ENCODE measurements at places on chromosomes 4 and X.

DNA sequence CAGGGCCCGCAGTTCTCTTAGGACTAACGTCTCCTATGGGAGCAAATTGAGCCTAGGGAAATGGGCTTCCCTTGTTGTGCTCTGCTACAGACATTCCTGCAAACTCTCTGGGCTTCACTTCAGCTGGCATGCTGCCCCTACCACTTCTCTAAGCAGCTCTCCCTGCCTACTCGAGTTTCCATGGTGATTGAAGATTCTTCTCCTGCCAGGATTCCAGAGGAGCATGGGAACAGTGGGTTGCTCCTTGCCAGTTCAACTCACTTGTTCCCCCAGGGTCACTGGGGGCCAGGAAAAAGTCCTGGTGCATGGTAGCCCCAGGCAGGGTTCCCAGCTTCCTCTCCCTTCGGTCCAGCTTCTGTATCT is 21.1 kb upstream of the WDR17 start:
- no peak for DNase-seq

GRCh38 chrX:43266487-43266886 is 389.6 kb upstream of the MAOA start:
- DNase-seq = no peak

- DNase-seq = no peak
Measured at GRCh38 chr4:105145903-105146275, 787 bp upstream of the TET2 start.

DNA sequence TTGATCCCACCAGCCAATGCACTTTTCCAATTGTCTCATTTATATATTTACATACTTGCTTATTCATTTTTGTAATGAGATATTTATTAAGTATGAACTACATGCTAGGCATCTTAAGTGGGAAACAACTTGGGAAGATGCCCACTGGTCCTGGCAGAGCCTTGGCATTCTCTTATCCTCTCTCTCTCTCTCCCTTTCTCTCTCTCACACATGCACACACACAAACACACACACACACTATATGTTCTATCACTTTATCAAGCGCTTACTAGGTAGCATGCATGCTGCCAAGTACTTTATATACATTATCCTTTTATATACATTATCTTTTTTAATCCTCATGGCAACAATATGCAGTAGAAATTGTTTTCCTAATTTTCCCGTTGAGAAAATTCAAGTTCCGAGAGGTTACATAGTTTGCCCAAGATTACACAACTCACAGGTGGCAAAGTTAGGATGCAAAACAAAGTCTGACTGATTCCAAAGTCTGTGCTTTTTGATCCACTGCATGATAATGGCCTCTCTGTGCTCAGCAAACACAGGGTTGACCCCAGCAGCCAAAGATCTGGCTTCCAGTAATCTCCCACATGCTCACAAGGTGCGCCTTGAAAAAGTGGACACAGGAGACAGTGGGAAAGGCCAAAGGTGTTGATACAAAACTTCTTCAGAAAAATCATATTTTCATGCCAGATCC is 173.1 kb upstream of the KLF3 start:
- DNase-seq = no peak

DNA sequence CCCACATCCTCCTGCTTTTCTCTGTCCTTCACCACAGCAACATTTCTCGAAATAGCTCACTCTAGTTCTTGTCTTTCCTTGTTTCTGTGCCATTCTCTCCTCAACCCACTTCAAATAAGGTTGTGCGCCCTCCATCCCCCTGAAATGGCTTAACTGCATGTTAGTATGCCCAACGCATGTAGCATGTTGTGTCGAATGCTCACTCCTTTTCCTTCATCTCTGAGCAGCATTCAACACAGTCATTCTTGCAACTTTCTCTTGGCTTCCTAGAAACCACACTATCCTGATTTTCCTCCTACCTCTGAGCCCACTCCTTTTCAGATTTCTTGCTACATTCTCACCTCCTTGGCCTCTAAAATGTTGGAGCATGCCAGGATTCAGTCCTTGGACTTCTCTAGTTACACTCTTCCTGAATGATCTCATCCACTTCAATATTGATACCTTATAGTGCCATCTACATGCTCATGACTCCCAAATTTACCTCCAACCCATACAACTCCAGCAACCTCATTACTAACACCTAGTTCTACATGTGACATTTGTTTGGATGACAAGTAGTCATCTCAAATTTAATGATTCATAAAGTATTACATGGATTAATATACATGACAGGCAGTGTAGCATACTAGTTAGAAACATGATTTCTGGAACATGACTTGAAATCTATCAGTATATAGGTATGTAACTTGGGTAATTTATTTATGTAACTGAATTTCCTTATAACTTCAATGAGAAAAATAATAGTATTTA is 22.3 kb downstream of the RBMX start:
- no peak for DNase-seq

DNA sequence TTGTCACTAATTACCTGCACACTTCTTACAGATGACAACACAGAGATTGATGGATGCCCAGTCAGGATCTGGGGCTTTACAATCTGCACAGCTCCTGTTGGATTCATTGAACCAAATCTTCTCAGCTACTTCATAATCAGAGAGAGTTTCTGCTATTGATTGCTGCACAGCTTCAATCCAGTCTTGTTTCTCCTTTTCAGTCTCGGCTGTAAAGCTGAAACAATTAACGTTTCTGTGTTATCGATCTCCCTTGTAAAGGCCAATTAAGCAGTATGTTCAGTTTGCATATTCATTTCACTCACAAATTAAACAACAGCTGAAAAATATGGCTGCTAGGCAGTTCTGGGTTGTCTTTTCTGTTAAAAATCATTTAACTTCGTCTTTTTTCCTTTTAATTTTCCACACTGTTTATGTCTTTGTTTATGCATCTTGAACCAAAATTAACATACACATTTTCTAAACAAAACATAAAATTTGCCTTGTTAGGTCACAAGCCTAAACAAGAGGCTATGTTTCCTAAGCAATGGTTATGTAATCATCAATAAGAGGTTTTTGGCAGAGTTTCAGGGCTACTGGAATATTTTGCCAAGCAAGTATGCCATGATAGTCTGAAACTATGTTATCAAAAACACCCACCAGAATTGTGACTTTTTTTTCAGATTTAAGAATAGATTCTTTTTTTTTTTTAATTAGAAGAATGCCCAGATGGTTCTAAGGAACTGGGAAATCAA is 79.2 kb downstream of the ARAP2 start:
- no peak for DNase-seq

GRCh38 chrX:45768666-45769236 is 568.1 kb upstream of the DIPK2B start:
- no peak for DNase-seq

DNA sequence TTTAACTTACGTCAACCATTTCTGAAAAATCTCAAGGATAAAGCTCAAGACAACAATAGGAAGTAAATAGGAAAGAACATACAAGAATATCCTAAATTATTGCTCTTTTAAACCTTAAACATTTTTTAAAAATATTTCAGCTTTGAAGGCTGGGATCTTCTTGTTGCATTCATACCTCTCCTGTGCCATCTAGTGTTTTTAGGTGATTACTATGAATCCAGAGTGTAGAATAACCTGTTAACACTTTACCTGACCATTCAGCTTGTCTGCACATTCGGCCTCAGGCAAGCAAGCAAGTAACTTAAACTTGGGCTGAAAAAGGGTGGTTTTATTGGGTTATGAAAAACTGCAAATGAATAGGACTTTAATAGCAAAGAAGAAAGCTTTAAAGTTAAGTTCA is 507.8 kb upstream of the INTU start:
- no peak for DNase-seq

- DNase-seq = no peak
Measured at GRCh38 chr4:23770011-23770410, 119.8 kb downstream of the PPARGC1A start.

GRCh38 chr4:145907812-145908211 is 30.8 kb downstream of the ZNF827 start:
- DNase-seq = no peak

DNA sequence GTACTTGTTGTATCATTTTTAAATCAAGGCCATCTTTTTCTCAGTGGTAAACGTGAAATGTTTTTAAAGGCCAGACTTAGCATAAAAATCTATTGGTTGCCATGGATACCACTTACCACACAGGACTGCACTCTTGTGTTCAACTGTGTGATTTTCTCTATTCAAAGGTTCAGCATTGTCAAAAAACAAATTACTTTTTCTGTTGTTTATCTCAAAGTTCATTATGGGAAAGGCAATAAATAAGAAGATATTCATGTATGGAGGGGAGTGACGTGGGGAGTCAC is 231.0 kb upstream of the GATB start:
- no peak for DNase-seq

DNA sequence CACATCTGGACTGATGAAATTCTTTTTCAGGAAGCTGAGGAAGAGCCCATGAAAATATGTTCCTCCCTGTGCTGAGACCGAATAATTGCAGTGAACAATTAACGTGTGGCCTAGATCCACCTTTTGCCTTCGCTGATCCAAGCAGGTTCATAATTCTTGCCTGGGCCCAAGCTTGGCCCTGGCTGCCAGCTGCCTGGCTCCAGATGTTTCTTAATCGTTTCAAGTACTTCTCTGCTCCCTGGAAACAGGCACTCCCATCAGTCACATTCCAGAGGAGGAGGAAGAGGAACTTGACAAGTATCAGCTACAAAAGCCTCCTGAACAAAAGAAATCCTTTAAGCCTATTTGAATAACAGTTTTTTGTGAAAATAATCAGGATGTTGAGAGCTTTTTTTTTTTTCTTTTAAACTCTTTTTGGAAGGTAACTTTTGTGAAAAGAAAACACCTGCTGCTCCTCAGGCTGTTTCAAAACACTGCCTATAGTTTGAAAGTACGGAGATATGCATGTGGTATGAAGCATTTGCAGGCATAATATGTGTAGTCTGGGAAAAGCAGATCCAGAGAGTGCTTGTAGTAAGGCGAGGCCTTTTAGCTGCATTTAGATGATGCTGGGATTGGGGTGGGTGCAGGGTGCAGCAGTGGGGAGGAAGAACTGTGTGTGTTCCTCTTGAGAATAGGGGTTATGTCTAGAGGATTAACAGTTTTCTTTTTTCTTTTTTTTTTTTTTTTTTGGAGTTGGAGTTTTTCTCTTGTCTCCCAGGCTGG is 154.4 kb downstream of the PTTG2 start:
- DNase-seq = no peak

GRCh38 chr4:8472689-8473197 is 32.2 kb downstream of the TRMT44 start:
- no peak for DNase-seq

Measured in SHP77 (cell line).